ENCODE measurements at places on chromosomes 5 and 9.

- no peak for DNase-seq
Measured at GRCh38 chr9:119873877-119874276, 504.6 kb upstream of the BRINP1 start.

- DNase-seq = no peak
Measured at GRCh38 chr9:94643741-94644140, 4.4 kb upstream of the FBP1 start.

- DNase-seq = no peak
Measured at GRCh38 chr9:70829591-70830265, 291.7 kb downstream of the TRPM3 start.

DNA sequence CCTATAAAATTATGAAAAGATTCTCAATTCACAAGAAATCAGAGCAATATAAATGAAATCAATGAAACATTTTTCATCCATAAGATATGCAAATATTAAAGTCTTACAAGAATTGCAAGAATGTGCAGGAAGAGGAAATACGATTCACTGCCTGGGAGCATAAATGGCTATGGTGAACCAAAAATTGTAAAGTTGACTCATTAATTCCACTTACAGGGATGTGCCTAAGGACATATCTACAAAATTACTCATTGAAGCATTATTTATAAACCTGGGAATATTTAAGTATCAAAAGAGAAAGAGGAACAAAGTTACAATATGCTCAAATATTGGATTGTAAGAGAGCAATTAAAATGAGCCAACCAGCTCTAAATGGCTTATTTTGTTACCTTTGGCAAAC is 6.9 kb upstream of the NIPSNAP3A start:
- DNase-seq = no peak

DNA sequence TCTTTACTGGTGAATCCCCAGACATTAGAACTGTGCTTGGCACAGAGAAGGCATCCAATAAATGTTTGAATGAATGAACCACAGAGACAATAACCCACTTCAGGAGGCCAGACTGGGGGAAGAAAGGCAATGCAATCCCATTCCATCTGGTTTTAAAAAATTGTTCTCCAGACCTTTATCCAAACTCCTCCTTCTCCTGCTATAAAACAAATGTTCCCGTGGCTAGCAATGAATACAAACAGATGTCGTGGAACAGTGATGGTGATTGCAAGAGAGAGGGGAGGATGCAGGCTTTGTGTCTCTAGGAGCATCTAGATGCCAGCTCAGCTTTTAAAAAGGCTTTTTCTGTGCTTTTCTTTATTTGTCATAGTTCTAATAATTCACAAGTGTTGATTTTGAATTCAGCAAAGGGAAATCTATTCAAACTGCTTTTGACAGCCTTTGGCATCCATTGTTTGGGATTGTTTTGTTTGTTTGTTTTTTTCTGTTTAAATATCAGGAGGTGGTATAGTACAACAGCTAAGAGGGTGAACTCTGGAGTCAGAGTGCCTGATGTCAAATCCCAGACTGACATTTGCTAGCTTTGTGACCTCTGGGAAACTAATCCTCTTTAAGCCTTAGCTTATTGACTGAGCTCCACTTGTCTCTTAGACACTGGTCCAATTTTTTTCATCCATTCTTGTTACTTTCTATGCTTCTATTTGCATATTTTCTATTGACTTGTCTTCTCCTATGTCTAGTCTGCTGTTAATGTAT is 59.1 kb downstream of the TNFSF15 start:
- DNase-seq = no peak

DNA sequence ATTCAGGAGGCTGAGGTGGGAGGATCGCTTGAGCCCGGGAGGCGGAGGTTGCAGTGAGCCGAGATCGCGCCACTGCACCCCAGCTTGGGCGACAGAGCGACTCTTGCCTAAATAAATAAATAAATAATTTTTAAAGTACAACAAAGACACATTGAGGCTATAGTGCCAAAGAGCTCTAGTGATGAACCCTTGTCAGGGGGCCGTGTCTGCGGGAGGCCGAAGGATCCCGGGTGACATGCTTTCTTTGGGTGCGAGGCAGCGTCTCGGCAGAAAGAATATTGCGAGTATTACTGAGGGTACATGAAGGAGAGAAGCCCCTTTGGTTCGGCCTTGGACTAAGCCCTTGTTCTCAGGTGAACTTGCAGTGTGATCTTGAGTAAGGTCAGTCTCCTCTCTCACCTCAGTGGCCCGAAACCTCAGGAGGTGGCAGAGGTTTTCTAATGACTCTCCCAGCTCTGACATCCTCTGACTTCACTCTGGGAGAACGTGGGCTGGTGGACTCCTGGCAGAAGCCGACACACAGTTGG is 397 bp upstream of the RECK start:
- no peak for DNase-seq

DNA sequence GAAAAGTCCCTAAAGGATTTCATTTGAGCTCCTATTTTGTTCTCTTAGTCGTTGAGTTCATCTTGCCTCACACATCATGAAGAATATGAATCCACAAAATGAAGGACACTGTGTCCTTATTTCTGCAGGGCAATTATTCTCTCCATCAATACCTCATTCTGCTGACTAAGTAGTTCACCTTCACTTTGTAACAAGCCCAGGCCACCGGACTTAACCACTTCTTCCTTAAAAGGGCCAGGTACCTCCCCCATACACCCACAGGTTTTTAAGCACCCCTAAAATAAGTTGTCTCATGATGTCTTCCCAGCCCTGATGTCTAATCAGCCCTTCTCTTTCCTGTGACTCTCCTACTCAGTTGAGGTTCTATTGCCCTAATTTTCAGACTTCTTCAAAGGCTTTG is 67.1 kb upstream of the PLPP6 start:
- no peak for DNase-seq

GRCh38 chr9:79644601-79645000 is 72.8 kb downstream of the TLE4 start:
- no peak for DNase-seq

DNA sequence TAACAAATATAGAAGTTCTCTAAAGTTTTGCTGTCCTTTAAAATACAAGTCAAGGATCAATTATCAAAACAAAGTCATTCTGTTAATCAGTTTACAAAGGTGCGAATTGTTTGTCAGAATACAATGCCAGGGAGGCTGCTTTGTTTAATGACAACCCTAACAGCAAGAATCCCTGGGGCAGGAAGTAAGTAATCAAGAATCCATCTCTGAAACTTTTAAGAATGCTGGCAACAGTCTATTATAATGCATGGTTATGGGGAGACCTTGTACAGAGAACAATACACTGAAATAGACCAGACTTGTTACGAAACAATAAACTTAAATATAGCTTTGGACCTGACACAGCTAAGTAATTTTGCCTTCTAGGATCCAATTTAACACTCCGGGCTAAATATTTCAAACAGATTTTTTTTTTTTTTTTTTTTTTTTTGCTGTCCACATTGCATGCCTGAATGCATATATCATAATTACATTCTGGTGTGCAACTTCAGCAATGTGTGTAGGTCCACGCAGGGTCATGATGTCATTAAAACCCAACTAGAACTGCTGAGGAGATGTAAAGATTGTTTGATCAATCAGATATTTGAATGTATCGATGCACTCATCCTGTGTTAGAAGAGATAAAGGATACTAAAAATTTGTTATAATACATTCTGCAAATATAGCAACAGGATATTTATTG is 421.3 kb downstream of the CETN3 start:
- DNase-seq = no peak

- DNase-seq = no peak
Measured at GRCh38 chr9:114209151-114209550, 53.8 kb downstream of the COL27A1 start.

GRCh38 chr9:114371973-114372917 is 15.5 kb downstream of the AKNA start:
- no peak for DNase-seq

- DNase-seq = no peak
Measured at GRCh38 chr9:80020056-80020455, 448.3 kb downstream of the TLE4 start.

DNA sequence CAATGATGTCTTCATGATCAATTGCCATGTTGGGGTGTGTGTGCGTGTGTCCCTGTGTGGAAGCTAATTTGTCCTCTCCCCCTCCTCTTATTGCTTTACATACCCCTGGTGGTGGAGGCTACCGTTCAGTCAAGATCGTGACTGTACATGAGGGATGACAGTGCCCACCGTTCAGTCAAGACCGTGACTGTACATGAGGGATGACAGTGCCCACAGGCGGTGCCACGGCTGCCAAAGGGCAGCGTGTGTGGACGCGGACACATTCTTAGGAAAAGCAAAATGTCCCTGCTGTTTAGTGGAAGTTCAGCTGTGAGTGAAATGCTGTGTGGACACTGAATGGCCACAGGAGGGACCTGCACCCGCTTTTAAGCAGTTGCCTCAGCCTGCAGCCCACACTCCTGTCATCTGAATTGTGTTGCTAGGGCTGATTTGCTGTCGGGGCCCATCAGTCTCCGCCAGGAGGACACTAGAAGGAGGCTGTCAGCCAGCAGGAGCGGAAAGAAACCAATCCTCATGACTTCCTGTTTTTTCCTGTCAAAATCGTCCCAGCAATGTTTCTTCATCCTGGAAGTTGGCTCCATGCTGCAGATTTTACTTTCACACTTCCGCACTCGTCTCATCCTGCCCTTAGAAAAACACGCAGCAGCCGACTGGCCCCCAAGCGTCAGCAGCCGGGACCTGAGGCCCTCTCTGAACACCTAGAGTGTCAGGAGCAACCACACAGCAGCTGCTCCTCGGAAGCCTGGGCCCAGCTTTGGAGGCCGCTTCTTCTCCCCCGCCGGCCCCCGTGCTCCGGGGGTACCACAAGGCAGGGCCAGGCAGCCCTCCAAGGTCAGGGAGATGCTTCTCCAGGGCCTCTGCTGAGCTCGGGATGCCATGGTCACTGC is 9.1 kb downstream of the OR2V1 start:
- no peak for DNase-seq

DNA sequence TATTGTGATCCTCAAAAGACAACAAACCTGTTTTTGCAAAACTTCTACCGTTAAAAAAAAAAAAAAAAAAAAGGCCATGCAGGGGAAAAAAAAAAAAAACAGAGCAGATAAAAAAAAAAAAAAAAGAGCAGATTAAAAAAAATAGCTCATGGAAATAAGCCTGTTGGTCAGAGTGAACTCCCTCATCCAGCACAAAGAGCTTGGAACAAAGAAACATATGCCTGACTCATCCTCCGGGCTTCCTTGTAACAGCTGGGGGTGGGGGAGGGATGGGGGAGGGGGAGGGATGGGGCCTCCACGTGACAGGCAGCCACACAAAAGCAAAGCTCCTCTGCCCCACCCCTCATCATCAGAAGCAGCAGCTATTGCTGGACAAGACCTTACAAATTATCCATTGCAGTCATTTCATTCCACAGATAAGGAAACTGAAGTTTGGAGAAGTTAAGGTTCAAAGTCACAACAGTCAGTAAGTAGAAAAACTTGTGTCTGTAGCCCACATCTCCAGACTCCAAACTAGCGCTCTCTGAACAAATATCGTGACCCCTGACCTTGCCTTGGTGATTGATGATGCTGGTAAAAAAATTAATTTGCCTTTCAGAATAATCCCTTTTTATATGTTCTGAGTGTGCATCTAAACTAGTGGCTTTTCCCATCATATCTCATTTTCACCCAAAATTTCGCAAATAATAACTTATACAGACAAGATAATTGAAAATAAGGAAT is 38.9 kb downstream of the SLC35D2 start:
- no peak for DNase-seq

DNA sequence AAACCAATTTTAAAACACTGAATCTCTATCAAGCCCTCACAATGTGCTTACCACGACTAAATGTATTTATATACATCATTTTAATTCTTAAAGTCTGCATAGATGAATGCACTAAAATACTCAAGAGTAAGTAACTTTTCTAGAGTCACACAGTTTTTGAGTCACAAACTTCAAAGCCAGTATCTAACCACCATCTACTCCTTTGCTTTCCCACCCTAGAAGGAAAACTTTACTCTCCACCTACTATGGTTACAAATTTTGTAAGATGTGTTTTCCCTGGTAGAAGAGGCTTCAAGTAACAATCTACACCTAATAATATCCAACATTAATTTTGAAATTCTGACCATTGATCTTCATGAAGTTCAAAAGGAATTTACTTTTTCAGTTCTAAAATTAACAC is 18.7 kb downstream of the ZFAND5 start:
- DNase-seq = no peak

GRCh38 chr9:37611961-37612360 is 19.6 kb upstream of the TOMM5 start:
- no peak for DNase-seq

- no peak for DNase-seq
Measured at GRCh38 chr5:50606179-50606578, 60.3 kb upstream of the PARP8 start.

DNA sequence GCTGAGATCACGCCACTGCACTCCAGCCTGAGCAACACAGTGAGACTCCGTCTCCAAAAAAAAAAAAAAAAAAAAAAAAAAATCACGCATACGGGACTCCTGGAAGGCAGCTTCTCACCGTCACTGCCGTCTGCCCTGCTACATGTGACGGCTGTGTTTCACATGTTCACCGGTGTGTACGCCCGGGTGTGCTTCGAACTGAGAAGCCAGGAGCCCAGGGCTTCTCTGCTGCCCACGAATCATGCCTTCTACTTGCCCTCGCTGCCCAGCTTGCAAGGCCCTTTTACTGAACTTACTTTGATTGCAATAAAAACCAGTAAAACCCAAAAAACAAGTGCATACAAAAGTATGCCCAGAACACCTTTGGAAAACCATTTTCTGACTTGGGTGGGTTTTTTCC is 5.8 kb upstream of the NKD2 start:
- DNase-seq = no peak

GRCh38 chr9:114061292-114061691 is 16.8 kb downstream of the AMBP start:
- DNase-seq = no peak

DNA sequence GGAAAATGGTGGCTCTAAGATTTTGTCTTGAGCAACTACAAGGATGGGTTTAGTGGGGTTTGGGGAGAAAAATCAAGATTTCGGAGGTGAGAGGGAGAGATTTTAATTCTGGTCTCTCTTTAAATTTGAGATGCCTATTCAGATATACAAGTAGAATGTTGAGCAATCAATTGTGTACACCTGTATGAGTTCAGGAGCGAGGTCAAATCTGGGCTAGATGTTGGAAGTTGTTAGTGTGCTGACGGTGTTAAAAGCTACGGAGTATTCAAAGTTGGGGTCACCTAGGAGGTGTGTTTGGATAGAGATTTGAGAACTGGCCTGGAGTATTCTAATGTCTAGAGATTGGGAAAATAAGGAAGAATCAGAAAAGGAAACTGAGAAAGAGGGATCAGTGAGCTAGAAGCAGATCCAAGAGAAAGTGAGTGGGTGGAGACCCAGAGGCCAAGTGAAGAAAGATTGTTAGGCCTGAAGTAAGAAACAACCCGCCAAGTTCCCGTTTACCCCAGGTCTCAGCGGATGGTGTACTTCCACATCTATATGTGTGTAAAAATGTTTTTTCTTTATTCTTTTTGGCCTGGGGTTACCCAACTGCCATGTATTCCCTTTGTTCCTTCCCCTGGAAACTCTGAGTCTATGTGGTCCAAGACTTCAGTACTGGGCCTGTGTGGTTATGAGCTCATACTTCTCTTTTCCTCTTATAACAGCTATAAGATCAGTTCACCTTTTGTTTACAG is 11.9 kb upstream of the ARHGAP26 start:
- no peak for DNase-seq

GRCh38 chr9:92723801-92724323 is 40.8 kb downstream of the BICD2 start:
- no peak for DNase-seq

- DNase-seq = no peak
Measured at GRCh38 chr9:17116400-17116837, 18.4 kb upstream of the CNTLN start.
